ENCODE measurements at places on chromosomes 3 and 15.

DNA sequence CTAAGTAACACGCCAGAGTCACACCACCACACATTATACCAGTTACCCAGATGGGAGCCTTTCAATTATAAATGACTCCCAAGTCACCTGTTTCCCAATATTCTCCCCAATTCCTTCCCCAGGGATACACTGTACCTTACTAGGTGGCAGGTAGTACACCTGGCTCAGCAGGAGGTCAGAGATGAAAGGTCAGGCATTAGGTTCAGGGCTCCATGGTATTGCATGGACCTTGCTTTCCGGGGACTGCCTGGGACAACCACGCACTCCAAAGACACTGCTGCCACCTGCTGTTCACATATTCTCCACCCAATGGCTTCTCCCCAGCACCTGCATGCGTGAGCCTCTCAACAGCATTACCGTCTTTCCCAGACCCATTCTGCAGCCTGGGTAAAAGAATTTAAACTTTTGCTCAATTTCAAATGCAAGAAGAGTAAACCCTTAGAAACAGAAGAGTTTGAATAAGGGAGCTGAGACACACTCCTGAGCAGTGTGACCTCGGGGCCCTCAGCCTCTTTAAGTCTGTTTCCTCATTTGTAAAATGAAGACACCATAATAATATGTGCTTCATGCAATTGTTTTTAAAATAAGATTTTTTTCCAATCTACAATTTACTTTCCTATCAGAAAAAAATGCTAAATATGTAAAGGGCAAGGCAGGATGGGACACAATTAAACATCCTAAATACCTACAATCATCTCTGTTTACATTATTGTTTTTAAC lies 28.0 kb upstream of the LACTB start:
- DNase-seq, result peak; percentile 74

- no peak for DNase-seq
Measured at GRCh38 chr15:48680841-48681240, 35.3 kb upstream of the FBN1 start.

DNA sequence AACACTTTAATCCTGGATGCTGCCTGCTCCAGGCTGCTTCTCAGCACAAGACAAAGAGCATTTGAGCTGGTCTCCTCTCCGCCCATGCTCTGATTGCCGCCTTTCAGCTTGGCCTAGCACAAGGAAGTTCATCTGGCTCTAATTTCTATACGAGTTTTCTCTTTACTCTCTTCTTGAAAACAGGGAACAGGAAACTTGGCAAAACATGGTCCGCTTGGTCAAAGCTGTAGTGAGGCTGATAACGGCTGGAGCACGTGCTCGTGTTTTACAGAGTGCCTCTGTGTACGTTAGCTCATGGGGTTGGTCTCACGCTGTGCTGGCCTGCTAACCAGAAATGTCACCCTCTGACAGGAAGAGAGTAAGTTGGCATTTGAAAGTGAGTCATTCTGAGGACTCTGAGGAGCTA lies 19.2 kb downstream of the RARRES1 start:
- peak; percentile 38 for DNase-seq

GRCh38 chr15:68298336-68298735 lies 20.8 kb downstream of the FEM1B start:
- no peak for DNase-seq

GRCh38 chr15:33296856-33297255 lies 13.9 kb upstream of the RYR3 start:
- DNase-seq, result no peak

DNA sequence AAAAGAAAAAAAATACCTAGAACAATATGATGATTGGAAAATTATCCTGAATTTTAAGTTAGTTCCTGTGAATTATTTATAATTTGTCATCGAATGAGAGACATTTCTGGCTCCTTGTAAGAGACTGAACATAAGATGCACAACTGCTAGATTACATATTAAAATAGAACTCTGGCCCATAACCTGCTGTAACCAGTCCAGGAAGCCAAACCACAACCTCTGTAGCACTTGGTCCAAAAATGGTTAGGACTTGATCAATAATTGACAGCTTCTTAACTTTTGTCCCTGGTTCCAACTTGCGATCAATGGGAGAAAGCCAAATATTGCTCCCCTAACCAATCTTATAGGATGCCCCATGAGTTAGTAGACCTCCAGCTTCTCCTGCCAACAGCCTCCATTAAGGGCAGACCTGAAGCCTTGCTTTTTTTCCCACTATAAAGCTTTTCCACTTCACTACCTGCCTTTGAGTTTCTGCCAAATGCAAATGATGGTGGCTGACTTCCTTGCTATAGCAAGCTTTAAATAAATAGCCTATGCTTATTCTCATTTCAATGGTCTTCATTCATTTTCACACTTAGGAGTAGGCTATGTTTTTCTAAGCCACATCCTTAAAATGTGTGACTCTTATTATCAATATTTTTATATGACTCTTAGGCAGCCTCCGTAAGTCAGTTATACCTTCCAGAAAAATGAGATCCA lies 224.0 kb upstream of the ARHGEF26 start:
- no peak for DNase-seq

GRCh38 chr3:94643400-94643799 lies 580.5 kb downstream of the NSUN3 start:
- no peak for DNase-seq

DNA sequence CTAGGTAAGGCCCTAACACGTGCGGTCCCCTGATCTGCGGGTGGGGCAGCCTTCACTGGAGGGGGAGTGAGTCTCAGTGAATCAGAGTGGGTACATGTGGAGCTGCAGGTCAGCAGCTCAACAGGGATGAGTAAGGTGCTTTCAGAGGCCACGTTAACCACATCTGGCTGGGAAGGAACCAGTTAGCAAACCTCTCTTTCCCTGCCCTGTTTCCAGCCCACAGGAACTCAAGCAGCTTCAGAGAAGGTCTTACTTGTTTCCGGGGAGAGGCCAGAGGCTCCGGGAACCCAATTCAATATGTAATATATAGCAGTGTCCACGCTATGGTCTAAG lies 175.3 kb downstream of the XXYLT1 start:
- peak; percentile 38 for DNase-seq

- DNase-seq, result no peak
Measured at GRCh38 chr3:47910777-47911440, 105.3 kb downstream of the MAP4 start.

GRCh38 chr15:36271048-36271447 lies 308.4 kb upstream of the CDIN1 start:
- no peak for DNase-seq

GRCh38 chr3:183033746-183034145 lies 53.4 kb upstream of the DCUN1D1 start:
- no peak for DNase-seq

DNA sequence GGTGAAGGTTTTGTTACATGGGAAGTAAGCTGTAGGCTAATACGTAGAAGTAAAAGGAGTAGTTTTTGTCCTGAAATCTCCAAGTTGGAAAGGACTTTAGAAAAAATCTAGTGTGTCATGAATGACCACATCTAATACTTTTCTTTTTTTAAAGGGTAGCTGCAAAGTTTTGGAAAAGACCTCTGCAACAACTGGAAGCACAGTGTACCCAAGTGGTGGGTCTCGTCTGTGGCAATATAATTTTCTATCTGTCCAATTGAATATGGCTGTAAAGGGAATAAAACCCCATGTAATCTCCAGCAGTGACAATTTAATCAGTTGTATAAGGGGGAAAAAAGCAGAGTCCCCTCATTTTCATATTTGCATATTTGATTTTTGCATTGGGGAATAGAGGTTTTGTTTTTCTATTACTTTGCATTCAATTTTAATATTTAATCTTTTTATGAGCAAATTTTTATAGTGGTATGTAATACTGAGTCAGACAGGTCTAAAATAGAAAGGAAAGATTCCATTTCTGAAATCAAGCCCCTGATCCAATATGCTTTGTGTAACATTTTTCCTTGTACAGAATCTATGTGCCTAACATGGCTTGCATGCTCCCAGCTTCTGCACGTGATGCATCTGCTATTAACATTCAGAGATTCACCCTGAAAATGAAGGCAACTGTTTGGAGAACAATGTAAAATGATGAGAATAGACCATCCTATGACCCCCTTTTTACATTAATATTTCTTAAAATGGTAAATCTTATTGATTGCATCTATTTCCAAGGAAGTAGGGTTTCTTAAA lies 531.4 kb downstream of the ZIC1 start:
- no peak for DNase-seq

DNA sequence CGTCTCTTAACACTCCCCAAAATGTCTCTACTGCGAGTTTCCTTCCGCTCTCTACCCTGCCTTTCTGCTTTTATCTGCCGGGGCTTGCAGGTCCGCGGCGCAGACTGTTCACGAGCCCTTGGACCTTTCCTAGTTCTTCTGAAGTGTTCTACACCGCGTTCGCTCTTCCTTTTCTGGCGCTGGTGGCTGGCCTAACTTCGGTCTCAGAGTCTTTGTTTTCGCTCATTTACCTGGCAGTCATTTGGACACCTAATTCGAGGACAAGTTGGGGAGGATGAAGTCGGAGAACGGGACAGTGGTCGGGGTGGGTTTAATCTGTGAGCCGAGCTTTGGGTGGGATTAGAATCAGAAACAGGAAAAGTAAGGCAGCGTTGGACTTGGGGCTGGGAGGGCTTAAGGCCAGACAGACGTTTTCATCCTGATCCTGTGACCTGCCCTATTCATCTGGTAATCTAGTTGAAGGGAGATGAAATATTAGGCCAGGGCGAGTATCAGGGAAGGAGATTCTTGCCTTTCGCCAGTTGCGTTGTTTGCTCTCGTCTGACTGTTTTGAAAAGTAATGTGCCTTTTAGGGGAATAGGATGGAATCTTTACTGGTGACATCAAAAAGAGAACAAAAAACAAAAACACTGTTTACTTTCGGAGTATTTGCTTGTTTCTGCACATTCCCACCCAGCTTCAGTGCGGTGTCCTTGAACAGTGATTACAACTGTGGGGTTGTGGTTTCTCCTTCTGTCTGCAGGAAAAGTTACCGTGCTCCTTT lies 1.8 kb downstream of the DIPK2A start:
- no peak for DNase-seq

DNA sequence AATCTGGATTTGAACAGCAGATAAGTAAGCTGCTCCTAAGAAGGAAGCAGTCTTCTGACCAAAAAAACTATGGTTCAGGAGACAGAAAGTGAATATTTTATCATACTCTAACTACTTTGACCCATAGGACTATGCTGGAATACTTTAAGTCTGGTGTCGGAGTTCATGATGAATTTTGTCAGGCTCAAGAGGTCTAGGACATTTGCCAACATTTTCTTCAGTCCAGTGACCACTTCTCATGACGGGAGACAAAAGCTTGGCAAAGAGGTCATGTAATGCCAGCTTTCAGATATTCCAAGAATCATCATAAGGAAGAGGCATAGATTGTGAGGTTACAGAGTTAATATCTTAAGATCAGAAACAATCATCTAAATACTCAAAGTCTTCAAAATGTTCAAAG lies 20.5 kb upstream of the DCBLD2 start:
- DNase-seq, result no peak

GRCh38 chr3:71064956-71065763 lies 518.4 kb downstream of the FOXP1 start:
- DNase-seq, result no peak

DNA sequence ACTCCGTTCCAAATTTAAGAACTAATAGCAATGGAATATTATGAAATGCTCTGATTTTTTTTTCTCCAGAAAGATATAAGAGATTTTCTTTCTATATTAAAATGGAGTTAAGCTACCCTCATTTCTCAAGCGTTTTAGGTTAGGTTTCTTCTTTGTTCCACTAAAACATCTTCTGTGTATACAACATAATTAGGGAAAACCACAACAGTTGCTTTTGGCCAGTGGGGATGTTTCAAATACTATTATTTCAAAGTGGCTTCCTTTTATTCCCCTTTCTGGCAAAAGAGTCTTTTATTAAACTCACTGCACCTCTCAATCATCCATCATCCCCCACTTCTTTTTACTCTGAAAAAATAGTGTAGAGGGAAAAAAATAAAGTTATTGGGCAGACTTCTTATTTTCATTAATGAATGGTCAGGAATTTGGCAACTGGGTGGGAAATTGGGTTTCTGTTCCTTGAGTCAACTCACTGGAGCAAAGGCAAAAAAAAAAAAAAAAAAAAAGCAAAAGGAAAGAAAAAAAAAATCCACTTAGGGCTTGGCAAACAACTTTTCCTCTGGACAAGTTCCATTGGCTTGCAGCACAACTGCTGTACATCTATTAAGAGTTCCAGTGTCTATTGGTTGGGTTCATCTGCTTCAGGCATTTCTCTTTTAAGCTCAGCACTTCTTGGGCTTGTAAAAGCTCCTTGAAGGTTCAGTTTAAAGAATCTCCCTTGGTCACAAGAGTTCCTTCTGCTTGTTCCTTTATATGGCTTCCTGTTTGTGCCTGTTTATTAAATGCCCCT lies 963.4 kb downstream of the ROBO1 start:
- no peak for DNase-seq

DNA sequence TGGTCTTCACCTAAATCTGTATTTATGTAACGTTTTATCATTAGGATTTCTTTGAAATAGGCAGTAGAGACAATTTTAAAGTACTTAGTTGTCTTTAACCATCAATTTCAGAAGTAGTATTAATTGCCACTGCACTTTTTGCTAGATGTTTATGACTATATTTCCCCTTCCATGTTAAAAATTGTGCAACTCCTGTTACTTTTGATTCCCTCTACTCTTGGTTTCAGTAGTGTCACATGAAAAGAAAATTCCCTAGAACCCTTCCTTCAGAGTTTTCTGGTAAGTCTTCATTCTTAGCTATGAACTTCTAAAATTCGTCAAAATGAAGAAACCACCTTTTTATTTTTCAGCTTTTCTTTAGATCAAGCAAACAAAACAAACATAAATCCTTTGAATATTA lies 7.1 kb downstream of the PIAS1 start:
- DNase-seq, result no peak

- DNase-seq, result no peak
Measured at GRCh38 chr3:11165476-11165875, 11.2 kb downstream of the HRH1 start.

DNA sequence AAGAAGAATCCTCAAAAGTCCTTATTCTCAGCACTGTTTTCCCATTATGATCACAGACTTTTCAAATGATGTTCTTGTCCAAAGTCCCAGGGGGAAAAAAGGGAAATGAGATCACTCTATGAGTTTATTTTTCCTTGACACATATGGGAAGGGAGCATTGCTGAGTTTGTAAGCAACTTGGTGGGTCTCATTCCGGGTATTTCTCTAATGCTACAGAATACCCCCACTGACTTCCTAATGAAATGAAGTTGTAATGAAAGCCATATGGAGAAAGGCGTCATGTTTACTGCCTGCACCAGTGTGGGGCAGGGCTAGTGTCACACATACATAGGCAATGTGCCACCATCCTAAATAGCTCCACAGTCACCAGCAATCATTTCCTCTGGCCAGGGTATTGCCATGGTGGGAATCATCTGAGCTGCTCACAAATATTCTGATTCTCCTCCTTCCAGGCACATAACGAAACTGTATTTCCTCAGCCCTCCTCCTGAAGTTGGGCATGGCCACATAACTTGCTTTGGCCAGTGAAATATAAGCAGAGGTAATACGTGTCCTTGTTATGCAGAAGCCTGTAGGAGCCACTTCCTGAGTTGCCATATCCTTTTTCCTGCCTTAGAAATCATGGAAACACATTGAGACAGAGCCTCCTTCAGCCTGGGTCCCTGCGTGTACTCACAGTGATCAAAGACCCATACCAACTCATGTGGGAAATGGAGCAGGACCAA lies 41.0 kb upstream of the C15orf61 start:
- DNase-seq, result no peak
